ENCODE measurements at places on chromosomes 5 and 9.

DNA sequence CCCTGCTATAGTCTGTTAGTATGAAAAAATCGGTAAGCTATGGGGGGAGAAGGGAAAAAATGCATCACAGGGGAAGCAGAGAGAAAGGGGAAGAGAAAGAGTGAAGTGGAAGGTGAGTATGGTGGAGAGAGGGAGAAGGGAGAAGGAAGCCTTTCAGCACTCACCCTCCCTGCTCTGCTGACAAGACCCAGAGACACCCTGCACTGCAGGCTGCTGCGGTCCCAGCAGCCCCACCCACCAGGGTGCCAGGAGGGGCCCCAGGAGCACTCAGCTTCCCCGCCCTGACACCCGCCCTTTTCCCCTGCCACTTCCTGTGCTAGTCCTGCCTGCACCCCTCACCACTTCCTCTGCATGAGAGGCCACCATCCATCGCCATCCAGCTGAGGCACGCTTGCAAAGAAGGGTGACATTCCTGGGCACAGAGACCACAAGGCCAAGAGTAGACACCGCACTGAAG, 12.7 kb downstream of the STK10 start:
- DNase-seq, result peak; percentile 41

DNA sequence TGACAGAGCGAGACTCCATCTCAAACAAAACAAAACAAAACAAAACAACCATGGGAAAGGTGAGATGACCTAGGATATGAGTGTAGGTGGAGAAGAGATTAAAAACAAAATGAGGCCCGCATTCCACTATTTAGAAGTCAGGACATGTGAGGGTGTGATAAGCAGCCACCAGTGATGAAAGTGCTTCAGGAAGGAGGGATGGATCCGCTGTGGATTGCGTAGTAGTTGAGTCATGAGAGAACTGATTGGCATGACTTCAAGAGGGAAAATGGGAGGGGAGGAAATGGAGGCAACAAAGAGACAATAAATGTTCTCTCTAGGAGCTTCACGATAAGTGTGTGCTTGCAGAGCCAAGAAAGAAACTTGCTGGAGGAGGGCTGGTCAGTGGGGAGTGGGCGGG, 367.6 kb downstream of the ARL15 start:
- DNase-seq, result no peak

- DNase-seq, result no peak
These were observed 164.8 kb downstream of the DEPDC1B start for GRCh38 chr5:60535198-60535597.

- DNase-seq, result no peak
These were observed 20.6 kb upstream of the CMBL start for GRCh38 chr5:10328323-10328722.

DNA sequence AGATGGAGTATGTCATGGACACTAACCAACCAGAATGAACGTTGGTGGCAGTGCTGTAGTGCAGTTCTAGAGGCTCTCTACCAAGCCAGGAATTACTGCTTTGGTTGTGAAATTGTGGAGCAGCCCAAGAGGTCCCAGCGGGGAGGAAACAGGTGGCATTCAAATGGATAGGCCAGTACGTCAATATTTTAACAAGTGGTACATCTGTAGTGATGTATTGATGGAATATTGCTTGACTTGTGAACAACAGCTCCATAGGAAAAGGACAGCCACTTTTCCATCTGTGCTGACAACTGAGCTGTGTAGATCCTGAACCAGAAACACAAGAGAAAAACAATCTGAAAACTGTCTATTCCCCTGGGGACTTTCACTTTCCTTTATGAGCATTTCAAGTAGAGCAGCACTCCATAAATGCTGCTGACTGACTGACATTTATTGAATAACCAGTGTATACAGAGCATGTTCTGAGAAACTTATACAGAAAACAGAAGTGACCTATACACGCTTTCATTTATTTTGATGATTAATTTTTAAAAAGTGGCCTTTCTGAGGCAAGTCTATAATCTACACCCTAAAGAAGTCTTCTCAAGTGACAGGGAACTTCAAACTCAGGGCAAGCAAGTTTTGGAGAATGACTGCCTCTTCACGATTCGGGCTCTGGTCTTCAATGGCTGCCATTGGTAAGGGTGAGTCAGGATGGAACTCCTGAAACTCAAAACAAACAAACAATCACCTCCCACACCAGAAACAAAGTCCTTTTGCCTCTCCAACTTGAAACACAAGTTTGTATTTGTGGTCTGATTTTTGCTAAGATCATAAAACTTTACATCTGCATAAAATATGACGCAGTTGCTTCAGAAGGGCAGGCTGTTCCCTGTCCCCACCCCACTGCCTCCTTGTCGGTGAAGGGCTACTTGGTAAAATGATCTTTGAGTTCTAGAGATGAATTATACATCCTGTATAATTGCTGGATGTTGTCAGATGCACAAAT, 362.4 kb downstream of the NDUFS4 start:
- no peak for DNase-seq

- DNase-seq, result no peak
These were observed 290.1 kb downstream of the EFNA5 start for GRCh38 chr5:107380654-107381053.

DNA sequence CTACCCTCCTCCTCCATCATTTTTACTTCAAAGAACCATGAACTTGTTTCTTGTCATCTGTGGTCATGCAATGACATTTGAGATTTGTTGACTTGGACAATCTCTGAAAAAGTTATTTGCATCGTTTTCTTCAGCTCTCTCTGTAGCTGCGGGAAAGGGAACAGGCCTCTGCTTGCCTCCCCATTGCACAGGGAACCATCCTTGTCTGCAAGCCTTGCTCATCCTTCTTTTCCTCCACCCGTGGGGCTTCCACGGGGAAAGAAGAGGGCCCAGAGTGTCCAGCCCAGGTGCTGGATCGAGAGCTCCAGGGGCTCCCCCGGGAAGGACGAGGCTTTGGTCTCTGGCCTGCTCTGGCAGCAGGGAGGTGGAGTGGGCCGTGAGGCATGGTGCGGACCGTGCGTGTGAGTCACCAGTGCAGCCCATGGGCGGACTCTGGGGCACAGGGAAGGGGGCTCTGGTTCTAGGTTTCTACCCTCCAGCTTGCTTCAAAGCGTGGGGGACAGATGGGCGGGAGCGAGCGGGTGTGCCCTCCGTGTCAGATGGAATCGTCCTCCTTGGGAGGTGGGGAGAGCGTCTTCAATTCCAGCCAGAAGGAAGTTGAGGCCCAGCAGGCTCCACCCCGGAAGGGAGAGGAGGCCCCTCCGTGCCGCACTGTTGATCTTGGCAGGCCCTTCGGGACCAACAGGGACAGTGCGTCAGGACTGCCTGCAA, 6.0 kb upstream of the IRX4 start:
- peak; percentile 67 for DNase-seq

DNA sequence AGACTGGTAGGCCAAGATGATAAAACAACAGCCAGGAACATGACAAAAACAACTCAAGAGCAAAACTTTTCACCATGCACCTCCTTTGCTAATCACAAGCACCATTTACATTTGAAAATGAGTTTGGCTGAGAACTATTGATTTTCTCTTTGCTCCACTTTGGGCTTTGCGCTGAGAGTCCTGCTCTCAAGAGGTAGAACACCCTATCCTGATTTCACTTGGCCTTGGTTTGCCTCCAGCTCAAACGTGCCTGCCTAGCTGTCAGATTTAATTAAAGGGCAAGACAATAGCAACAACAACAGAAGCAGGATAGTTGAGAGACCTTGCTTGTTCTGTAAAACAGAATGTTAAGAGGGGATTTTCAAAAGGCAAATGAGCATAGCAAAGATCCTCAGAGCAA, 128.2 kb upstream of the ASTN2 start:
- no peak for DNase-seq

DNA sequence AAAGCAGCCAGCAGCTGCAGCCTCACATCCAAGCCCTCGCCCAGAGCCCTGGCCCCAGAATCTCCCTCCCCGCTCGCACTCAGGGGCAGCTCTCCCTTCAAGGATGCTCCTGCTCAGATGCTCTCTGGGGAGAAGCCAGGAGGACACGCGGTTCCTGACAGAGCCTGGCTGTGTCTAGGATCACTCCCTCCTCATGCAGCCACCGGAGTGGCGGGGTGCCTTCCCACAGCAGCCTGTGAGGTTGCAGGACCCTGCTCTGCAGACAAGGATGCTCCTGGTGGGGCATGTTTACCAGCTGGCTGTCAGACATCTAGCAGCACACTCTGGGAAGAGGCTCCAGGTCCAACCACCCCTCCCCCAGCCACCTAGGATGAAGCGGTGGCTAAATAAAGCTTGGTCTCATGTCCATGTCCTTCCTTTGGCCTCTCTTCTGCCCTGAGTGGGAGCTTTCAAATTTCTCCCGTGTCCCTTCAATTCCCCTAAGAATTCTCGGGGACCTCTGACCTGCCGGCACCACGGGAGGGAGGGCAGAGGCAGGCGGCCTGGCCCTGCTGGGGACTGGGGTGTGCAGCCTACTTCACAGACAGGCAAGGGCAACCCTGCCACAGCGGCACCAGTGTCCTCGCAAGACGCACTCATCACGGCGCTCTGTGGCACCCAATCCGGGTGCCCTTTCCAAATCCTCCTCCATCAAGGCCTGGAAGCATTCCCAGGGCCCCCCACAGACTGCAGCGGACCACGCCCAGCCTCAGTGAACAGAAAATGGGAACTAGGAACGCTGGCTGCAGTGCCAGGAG, 88.3 kb upstream of the SARDH start:
- peak; percentile 76 for DNase-seq

DNA sequence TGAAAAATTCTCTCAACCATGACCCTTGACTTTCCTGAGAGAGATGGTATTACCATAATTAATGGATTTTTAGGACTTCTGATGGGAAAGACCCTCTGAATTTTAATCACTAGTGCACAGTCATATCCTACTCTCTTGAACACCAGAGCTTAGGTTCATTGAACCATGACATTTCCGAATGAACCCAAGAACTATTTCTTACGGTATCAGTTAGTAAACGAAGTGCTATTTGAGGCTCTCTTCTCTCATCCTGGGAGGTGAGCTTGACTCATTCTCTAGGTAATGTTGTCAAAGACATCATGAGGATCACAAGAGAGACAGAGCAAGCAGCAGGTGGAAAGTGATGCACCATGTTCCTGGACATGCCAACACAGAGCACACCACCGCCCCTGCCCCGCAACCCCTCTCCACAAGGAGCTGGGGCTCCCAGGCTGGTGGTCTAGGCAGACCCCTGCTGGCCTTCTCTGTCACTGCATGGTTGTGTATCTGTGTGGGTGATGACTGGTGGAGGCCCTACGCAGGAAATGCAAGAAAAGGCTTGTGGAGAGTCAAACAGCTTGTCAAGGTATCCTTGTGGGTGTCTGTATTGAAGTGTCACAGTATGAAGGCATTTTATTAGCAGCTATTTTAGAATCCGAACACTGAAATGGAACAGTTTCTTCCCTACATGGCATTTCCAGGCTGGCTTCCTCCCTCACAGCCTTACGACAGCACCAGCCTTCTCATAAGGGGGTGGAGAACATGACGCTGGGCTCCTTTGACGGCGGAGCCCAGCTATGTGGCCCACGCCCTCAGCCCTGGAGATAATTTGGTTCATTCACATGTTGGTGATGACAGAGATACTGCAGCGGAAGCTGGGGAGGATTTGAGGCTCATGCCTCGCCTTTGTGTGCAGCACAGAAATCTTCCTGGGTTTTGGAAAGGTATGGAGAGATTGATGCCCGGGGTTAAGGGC, 297.6 kb downstream of the NTRK2 start:
- peak; percentile 80 for DNase-seq

DNA sequence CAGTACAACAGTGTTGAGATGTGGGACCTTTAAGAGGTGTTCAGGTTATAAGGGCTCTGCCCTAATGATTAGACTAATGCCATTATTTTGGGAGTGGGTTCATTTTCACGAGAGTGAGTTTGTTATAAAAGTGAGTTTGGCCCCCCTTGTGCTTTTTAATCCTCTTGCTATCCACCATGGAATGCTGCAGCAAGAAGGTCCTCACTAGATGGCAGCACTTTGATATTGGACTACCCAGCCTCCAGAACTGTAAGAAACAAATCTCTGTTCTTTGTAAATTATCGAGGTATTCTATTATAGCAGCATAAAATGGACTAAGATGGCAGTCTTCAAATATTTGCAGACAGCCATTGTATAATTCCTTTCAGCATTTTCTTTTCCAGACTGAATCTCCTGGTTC, 212.4 kb downstream of the LRRC70 start:
- peak; percentile 29 for DNase-seq

GRCh38 chr9:23524607-23525155, 301.4 kb downstream of the ELAVL2 start:
- no peak for DNase-seq

DNA sequence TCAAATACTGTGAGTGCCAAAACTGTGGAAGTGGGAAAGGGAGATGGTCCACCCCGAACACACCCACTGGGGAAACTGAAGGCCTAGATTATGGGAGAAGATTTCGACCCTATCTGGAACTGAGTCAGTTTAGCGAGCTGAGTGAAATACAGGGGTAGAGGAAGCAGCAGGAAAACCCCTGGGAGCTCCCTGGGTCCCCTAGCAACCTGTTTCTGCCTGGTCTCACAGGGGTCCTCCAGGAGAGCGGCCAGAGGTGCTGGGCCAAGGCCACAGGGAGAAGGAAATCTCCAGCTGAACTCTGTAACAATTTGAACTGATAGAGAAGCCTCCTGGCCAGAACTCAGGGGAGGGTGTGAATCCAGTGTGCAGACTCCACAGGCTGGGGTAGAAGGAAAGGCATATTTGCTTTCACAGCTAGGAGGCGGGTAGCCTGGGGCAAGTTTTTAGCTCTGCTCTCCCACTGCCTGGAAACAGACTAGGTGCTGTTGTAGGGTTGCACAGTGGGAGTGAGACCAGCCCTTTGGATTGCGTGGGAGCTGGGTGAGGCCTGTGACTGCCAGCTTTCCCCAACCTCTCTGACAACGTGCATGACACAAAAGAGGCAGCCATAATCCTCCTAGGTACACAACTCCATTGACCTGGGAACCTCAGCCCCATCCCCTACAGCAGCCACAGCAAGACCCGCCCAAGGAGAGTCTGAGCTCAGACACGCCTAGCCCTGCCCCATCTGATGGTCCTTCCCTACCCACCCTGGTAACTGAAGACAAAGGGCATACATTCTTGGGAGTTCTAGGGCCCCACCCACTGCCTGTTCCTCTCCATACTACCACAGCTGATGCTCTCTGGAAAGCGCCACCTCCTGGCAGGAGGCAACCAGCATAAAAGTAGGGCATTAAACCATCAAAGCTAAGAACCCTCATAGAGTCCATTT, 78.8 kb upstream of the GPBP1 start:
- DNase-seq, result no peak

DNA sequence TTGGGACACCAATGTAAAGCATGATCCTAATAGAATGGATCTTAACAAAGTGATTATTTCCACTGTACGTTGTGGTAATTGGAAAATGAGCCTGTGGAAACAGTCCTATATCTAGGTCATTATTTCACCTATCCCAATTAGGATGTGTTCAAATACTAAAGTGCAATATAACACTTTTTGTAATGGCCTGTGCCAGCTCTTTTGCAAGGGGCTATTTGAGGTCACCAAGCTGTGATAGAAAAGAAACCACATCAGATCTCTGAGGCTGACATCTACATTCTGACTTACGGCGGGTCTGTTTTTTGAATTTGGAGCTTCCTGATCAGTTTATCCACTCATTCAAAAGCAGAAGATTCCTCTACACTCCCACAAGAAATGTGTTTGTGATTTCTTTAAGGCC, 150.0 kb downstream of the TLE1 start:
- DNase-seq, result no peak

Data from H7 (cell line).